ENCODE measurements at places on chromosomes 4 and X. TPM values are rescaled to one million over a fixed set of nuclear protein-coding genes. Genes with fewer than 3 reads are reported as not detected.

DNA sequence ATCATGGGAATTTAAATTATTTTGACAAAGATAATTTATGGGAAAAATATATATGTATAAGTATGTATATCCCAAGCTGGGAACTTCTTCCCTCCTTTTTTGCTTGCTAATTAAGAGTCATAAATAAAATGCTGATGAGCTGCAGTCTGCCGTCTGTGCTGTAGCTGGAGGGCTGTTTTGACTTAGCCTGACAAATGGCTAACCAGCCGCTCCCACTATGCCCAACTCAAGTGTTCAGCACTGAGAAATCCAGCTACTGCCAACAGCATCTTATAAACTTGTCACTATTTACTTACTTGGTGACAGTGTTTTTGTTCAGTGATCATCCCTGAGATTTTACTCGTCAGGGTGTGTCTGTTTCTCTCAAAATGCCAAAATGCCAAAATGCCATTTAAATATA lies 171.2 kb upstream of the PGRMC2 start:
- no peak for DNase-seq

DNA sequence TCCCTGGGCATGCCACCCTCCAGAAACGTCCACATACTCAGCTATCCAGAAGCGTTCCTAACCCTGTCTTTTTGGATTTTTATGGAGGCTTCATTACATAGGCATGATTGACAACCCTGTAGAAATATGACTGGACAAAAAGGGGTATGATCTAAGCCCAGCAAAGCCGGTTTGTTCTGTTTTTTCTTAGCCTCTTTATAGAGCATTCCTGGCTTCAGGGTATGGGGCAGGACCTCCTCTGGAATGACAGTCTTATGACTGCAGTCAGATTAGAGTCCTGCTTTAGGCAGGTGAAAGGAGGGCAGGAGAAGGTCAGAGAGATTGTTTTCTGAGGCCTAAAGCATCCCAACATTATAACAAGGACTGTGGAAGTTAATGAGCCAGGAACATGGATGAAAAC lies 137.4 kb downstream of the DCLK2 start:
- DNase-seq: no peak

The CLTRN gene
- not detected for total RNA-seq

DNA sequence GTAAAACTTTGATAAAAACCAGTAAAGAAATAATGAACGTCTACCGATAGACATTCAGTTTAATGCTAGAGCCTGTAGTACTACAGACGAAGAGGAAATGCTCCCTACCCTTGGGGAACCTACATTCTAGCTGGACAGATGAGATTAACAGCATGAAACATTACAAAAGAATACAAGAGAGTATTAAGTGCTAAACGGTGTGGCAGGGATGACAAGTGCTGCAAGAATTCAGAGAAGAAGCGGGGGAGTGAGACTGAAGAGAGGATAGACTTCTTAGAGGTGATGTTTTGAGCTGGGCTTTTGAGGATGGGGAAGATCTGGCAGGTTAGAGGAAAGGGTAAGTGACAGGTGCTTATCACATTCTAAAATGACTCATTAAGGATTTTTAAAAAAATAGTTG lies 52.6 kb upstream of the ESX1 start:
- DNase-seq: no peak

DNA sequence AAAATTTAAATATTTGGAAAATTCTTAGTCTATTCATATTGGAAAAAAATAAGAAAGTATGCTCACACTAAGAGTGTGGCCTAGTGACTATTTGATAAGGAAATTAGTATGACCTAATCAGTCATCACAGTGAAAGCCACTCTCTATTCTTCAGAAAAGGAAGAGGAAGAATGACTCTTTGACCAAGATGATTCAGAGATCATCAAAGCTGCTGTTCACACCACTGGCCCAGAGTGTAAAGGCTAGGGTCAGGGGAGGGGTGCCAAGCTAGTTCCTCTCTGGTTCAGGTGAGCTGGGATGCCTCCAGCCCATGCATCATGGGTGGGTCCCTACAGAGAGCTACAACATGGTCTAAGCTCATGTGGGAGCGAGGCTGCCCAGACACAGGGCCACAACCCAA lies 396.9 kb upstream of the NDST3 start:
- DNase-seq: no peak

- no peak for DNase-seq
Observed at GRCh38 chr4:184500748-184501589, 26.6 kb upstream of the IRF2 start.

The PAK3 gene
- 1.7 TPM for total RNA-seq

DNA sequence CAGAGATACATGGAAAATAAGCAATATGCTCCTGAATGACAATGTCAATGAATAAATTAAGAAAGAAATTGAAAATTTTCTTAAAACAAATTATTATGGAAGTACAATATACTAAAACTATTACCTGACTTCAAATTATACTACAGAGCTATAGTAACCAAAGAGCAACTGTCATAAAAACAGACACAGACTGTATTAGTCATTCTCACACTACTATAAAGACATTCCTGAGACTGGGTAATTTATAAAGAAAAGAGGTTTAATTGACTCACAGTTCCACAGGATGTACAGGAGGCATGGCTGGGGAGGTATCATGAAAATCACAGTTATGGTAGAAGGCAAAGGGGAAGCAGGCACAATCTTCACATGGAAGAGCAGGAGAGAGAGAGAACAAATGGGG lies 60.0 kb upstream of the CYSLTR1 start:
- no peak for DNase-seq

The ARMCX4 gene
- 5.8 TPM for total RNA-seq

The PRSS12 gene
- total RNA-seq: 9.7 TPM

GRCh38 chr4:61299316-61299715 lies 99.2 kb downstream of the ADGRL3 start:
- DNase-seq: no peak

- peak; percentile 27 for DNase-seq
Observed at GRCh38 chr4:41538017-41538733, at the start of gene LIMCH1. TSS of gene LIMCH1 (plus strand) at chr4:41538157. CDS start at chr4:41605996, 67,839 bp downstream.

The ANKRD37 gene
- 15.1 TPM for total RNA-seq

GRCh38 chr4:10694828-10695209 lies 10.3 kb upstream of the CLNK start:
- DNase-seq: no peak

GRCh38 chrX:69153060-69153730 lies 12.1 kb downstream of the PJA1 start:
- no peak for DNase-seq

The TRIM61 gene
- total RNA-seq: not detected

The ANTXR2 gene
- 57.8 TPM for total RNA-seq

DNA sequence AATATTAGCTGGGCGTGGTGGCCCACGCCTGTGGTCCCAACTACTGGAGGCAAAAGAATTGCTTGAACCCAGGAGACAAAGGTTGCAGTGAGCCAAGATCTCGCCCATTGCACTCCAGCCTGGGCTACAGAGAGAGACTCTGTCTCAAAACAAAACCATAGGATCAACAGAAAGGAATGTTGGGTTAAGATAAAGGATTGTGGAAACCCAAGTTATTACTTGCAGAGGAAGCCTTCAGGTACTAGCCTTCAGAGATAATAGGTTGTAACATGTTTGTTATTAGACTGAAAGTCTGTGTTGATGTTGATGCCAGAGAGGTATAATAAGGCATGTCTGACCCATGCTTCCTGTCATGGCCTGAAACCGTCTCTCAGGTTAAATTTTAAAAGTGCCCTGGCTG lies 16.9 kb downstream of the SSX5 start:
- DNase-seq: no peak

- no peak for DNase-seq
Observed at GRCh38 chrX:9903146-9903545, 64.0 kb upstream of the CLDN34 start.

GRCh38 chrX:19743386-19743785 lies 144.0 kb downstream of the SH3KBP1 start:
- no peak for DNase-seq

DNA sequence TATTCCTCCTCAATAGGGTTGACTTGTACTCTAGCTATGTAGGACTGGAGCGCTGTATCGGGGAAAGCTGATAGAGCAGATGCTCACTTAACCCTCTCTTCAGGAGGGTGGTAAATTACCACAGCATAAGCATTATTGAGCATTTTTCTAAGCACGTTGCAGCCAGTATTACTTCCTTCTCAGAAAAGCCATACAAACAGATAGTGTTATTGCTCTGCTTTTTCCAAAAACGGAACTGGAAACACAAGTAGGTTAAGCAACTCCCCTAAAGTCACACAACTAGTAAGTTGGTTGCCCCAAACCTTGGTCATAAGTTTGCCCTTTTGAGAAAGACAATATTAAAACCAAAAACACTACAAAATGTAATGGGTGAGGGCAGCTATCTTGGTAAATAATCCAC lies 73.9 kb downstream of the REELD1 start:
- DNase-seq: no peak

DNA sequence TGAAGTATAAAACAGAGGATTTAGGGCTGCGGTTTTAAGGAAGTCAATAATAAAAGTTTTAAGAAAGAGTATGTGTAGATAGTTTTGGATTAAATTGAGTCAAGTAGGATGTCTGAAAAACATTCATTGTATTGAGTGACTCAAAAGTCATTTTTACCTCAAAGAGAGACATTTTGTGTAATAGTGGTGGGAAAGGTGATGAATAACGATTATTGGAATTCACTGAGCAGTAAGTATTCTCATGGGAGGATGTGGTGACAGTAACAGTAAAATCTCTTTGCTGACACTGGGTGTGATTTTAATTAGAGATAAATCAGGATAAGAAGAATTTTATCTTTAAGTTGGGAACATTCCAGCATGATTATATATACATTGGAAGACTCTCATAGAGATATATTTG lies 233.6 kb downstream of the PDHA2 start:
- no peak for DNase-seq

DNA sequence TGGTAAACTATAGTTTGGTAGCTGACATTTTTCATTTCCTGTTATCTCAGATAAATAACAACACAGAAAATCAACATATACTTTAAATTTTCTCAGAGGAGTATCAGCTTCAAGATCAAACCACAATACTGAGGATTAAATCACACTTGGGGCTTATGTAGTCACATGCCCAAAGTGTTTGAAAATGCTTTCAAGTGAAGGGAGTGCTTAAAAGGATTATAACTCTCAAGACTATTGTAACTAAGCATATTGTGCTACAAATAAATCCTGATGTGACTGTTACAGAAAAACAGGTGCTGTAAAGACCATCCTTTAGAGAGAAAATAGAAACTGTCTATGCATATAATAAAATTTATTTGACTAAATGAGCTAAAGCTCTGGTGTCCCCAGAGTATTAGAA lies 887.6 kb downstream of the ADGRL3 start:
- DNase-seq: no peak

The SLIT2 gene
- total RNA-seq: 13.4 TPM

DNA sequence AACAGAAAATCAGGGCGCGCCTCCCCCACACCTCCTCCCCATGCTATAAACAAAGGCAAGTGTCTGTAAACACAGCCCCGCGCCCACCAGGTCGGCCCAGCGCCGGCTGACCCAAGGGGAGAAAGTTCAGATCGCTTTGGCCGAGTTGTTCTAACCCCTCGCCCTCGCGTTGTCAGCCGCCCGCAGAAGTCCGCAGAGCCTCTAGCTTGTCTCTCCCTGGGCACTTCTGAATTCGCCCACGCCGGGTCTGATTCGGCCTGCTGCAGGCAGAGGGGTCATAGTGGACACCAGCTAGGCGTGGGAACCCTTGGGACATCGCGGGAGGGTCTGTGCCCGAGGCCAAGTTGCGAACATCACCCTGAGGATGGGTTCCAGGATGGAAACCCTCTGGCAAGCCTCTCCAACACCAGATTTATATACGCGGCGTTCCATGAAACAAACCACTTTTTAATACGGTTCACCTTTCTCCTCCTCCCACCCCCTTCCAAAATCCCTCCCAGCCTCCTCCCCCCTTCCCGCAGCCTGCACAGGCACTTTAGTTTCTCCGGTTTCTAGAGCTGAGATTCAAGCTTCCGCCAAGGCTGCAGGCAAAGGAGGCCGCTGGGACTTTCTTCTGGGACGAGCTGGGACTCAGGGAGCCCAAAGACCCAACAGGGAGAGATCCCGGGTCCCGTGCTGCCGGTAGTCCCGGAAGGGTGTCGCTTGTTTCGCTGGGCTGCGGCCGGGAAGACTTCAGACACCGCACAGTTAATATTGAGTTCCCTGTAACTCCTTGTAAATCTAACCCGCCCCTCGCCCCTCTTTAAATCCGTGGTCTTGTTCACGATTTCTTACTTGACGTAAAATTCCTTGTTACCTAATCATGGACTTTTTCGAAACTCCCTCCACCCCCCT lies 4.7 kb downstream of the HAND2 start:
- no peak for DNase-seq

DNA sequence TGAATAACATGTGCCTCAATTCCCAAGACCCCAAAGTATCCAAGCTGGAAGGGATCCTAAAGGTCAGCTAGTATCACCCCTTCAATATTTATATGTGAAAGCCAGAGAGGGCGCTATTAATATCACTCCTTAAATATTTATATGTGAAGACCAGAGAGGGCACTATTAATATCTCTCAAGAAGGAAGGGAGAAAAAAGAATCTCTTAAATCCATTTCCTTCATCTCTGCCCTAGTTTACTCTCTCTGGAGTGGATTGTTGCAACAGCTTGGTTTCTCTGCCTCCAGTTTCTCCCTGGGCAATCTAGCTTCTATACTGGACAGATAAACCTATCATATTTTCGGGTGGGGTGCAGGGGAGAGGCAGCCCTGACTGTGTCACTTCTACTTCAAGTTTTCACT lies 31.6 kb upstream of the MSN start:
- DNase-seq: no peak

GRCh38 chr4:11605597-11605996 lies 176.9 kb upstream of the HS3ST1 start:
- no peak for DNase-seq

- no peak for DNase-seq
Observed at GRCh38 chrX:115400960-115401359, 111.4 kb downstream of the LUZP4 start.

GRCh38 chr4:72886602-72887001 lies 182.9 kb downstream of the COX18 start:
- no peak for DNase-seq

DNA sequence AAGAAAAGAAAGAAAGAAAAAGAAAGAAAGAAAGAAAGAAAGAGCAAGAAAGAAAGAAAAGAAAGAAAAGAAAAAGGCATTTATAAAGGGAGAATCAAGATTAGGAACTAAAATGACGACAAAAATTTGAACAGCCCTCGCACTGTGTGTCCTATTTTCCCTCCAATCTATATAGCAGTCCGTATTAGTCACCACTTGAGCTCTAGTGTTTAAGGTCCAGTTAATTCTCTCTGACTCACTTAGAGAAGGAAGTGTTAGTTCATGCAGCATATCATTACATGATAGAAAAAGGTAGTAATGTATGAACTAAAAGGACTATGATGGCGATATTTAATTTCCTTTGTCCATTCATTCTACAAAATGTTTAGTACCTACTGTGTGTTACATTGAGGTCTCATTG lies 122.7 kb downstream of the CBLL2 start:
- no peak for DNase-seq

Measured in SJSA1 (cell line).